ENCODE measurements at places on chromosomes 6 and 20. TPM values are rescaled to one million over a fixed set of nuclear protein-coding genes. Genes with fewer than 3 reads are reported as not detected.
A peak's percentile ranks its signal among the peaks of the same experiment; 100 is the strongest.

Gene PARD6B
- total RNA-seq = 30.6 TPM

Gene EFCAB8
- total RNA-seq = not detected

Gene MAS1
- not detected for total RNA-seq

Gene DBNDD2
- 44.5 TPM for total RNA-seq

Gene SAYSD1
- 35.3 TPM for total RNA-seq

Gene RIMS1
- total RNA-seq = 4.0 TPM

Gene TGM2
- total RNA-seq = 15.2 TPM

Gene TRAPPC3L
- total RNA-seq = 0.80 TPM

Gene PTK6
- 0.88 TPM for total RNA-seq

Gene SULF2
- 58.0 TPM for total RNA-seq

Gene SPEF1
- not detected for total RNA-seq

Gene KCNK16
- total RNA-seq = not detected

Gene DPM1
- total RNA-seq = 53.4 TPM

Gene HLA-G
- total RNA-seq = not detected

Gene CALHM4
- not detected for total RNA-seq

Gene TOX2
- total RNA-seq = 0.44 TPM

Gene ADGB
- total RNA-seq = not detected

DNA sequence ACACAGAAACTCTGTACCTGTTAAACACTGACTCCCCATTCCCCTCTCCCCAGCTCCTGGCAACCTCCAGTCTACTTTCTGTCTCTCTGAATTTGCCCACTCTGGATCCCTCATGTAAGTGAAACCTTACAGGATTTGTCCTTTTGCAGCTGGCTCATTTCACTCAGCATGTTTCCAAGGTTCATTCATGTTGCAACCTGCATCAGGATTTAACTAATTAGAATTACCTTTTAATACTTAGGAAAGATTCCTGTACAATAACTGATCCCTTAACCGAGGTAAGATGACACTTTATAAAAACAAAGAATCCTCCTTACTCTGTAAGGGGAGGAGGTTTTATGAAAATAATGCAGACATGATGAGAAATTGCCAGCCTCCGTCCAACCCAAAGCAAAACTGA is 113.1 kb upstream of the MTHFD1L start:
- no peak for DNase-seq

GRCh38 chr6:94953867-94954631 is 623.3 kb upstream of the MANEA start:
- no peak for DNase-seq

- peak; percentile 26 for DNase-seq
These were observed 59.7 kb downstream of the HIVEP2 start for GRCh38 chr6:142885182-142885867.

GRCh38 chr6:169933839-169934698 is 182.6 kb downstream of the ERMARD start:
- DNase-seq = peak; percentile 39

DNA sequence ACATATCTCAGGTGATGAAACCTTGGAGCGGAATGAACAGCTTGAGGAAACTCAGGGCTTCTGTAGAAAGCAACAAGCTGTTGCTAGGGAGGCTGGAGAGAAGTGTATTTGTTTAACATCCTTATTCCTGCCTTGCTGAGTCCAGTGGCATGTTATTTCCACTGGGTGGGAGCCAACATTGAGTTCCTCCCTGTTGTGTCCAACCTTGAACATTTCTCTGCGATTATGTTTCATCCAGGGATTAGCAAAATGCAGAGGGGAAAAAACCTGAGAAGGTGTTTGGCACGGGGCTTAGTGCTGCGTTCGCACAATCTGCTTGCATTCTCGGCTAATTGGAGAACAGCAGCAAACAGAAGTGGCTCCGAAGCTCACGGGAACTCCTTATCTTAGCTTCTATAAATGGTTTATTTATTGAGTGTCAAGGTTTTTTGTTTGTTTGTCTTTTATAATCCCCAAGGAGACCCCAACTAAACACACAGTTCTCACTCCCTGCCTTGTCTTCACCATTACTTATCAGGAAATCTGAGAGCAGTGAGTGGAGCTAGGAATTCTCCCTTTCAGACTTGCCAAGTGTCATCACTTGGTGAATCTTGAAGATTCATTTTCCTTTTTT is 412.8 kb downstream of the CDC5L start:
- DNase-seq = no peak

DNA sequence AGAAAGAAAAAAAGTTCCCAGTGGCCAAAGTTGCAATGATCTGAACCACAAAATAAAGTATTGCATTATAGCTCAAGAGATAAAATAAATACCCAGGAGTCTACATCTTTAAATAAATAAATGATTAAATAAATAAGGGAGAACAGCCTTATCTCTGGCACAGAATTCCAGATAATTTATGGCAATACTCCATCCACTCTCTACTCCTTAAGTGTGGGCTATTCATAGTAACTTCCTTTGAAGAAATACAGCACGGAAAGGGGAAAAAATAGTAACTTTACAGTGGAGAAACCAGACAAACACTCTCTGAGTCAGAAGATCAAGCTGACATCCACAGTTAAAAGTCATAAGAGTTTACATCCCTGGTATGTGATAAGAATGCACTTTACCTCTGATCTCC is 11.6 kb downstream of the AURKA start:
- no peak for DNase-seq

- DNase-seq = no peak
These were observed 62.6 kb downstream of the RPS12 start for GRCh38 chr6:132877003-132877402.

- DNase-seq = no peak
These were observed 3.1 kb upstream of the LAMA5 start for GRCh38 chr20:62370115-62370806.

GRCh38 chr6:143498428-143498827 is 13.1 kb downstream of the FUCA2 start:
- no peak for DNase-seq

DNA sequence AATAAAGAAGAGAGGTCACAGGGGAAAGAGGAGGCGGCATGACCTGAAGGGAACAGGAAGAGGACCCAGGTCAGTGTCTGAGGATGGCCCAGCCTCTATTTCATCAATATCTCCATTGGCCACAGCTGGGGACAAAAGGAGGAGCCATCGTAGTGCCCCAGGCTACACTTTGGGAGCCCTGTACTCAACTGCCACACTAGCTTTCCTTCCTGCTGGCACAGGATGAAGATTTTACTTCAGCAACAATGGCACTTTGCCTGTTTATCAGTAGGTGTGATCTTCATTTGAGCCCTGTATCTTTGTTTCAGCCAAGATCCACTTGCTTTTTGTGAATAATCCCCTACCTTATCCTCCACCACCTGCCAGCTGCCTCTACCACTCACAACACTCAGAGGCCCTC is 35.4 kb upstream of the RCAN2 start:
- DNase-seq = no peak

DNA sequence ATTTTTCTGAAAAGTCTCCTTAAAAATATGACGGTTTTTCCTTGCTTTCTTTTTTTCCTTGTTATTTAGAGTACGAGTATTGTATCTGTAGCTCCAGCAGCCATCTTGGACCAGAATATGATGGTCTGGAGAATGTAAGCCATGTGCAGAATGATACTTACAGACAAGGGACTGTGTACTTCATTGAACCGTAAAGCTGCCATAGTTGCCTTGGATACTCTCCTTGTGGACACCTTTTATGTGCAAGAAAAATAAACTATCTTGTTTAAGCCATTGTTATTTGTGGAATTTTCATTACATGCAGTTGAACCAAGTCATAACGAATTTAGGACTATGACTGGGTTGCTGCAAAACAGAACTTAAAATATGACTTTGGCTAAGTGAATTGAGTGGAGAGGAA is 485.8 kb upstream of the CITED2 start:
- no peak for DNase-seq

DNA sequence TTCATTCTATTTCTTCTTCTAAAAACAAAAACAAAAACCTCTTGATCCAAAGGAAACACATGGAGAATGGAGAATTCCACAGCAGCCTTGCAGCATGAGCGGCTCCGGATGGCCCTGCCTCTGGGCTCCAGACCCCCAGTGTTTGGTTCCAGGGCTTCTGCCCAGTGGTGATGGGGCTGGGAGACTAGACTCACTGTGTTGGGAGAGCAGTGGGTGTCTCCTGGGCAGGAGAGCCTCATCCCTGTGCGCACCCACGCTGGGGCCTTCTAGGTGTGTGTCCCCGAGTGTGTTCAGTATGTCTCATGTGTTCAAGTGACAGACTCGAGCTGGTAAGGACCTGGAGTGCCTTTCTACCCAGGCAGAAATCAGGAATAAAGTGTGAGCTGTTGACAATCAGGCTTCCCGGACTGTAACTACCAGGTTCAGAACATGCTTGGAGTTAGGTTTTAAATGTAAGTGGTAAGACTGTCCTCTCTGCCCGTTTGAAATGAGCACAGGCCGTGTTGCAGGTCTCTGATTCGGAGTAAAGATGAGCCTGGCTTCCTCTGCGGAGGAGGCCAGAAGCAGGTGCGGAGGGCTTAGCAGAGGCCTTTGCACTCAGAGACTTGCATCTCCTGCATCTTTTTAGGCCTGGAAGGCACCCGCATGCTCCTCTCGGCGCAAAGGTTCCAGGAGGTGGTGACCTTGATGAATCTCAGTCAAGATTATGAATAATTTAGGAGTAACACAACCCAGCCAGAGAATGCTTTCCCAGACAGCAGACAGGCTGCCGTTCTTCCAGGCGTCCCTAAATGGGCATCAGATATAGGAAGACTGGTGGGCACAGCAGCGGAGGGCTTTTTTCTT is 253.6 kb downstream of the CDH26 start:
- DNase-seq = no peak

DNA sequence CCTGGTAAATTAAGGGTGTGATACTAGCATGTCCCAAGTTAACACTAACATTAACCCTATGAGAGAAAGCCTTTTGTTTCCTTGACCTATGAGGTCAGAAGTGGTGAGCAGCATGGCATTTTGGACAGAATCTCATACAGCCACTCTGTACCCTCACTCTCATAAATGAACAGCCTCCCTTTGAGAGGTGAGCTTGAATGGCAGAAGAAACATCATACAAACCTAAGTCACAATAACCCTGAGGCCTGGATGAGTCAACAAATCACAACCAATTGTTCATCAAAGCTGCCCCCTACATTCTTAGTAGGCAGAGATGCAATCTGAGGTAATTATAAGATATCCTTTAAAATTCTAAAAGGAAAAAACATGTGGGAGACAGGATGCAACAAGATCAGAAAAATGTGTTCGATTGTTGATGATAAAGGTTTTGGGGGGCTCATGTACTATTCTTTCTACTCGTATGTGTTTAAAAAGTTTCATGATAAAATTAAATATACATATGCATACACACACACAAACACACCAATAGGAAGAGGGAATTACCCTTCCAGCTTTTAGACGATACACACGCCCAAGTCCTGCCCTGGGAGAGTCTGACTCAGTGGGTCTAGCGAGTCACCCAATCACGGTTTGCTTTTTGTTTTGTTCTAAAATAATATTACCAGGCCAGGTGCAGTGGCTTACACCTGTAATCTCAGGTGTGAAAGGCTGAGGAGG is 117.3 kb downstream of the ARHGAP18 start:
- no peak for DNase-seq

- DNase-seq = no peak
These were observed 206.4 kb downstream of the DTNBP1 start for GRCh38 chr6:15456422-15456821.

GRCh38 chr6:16043171-16044135 is 85.4 kb upstream of the MYLIP start:
- DNase-seq = no peak

- no peak for DNase-seq
These were observed 91.2 kb downstream of the JARID2 start for GRCh38 chr6:15336900-15337560.

DNA sequence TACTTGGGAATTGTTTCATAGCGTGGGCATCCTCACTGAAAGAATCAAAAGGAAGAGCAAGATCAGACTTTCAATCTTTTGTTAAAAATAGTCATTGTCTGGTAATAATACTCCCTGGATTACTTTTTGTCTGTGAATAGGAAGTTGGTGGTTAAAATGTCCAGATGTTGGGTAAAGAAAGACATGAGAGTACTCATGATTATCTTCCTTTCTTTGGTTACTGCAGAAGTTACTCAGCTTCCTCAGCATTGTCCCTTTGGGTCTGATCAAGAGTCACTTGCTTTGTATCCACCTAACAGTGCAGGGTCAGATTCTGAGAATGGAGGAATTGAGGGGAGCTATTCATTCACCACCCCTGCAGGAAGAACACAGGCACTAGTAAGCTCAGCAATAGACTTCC is 54.6 kb downstream of the RIN2 start:
- DNase-seq = no peak

GRCh38 chr20:19451231-19451922 is 238.9 kb downstream of the SLC24A3 start:
- no peak for DNase-seq

DNA sequence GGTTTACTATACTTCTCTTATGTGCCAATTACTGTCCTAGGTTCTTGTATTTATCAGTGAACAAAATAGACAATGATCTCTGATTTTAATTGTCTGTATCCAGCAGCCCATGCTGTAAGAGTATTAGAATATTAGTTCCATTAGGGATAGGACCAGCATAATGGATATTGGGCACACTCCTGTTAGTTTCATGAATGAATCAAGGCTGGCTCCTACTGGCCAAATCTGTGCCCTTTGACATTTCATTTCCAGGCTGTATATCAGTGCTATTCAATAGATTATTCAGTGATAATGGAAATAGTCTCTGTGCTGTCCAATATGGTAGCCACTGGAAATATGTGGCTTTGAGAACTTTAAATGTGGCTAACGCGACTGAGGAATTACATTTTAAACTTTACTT is 1007.9 kb upstream of the FLRT3 start:
- DNase-seq = no peak

DNA sequence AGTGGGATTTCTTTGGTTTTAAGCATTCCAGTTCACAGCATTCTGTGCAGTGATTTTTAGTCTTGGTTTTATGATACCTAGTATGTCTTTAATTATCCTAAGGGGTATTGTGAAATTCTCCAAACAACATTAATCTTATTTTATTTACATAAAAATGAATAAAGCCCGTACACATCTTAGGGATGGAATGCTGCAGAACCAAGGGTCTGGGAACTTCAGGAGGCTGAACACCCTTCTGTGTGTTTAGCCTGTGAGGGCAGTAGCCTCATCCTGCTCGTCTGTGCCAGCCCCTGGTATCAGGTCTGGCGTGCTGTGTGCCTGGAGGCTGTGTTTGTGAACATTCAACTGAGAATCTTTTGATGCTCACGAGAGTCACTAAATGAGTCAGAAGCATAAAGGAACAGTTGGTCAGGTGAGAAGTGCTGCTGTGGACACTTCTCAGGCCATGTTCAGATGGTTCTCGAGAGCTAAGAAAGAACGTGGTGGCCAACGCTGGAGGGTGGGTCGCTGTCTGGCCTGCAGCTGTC is 25.2 kb upstream of the C20orf204 start:
- DNase-seq = no peak

- DNase-seq = no peak
These were observed 65.1 kb downstream of the CGA start for GRCh38 chr6:87029711-87030314.

All from breast epithelium (tissue), 4 donors.